ELR (cell line): ENCODE measurements at places on chromosomes 1 and 21.

DNA sequence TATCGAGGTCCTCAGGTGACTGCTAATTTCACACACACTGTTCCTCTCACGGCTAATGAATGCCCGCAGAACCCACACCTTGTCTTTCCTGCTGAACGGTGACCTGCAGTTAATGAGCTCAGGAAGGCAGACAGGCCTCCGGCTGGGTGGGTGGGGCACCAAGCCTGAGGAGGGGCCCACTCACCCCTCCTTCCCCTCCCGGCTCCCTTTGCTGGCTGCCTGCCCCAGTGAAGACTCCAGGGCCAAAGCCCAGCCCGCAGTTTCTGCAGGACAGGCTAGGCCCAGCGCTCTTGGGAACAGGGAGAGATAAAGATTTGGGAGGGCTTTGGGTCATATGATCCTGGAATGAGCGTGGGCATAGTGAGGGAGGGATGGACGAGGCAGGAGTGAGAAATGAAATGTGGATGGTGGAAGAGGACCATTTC is 26.4 kb downstream of the FOXO6 start:
- DNase-seq: no peak

DNA sequence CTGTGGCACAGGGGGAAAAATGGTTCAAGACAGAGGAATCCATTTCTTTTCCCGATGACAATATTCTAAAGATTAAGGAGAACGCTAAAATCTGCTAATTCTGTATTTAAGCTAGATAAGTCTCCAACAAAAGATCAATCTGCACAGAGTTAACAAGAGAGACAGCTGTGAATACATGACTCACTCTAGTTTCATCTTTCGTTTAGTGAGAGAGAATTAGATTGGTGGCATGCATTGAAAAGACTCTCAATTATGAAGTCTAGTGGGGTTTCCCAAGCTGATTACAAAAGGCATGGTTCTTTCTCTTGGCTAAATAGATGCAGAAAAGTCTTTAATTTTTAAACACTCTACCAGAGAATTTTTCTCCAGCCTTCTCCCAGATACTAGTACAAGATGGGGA is 34.4 kb downstream of the CAPN9 start:
- no peak for DNase-seq

- no peak for DNase-seq
Measured at GRCh38 chr1:224404916-224405603, 29.5 kb downstream of the WDR26 start.

DNA sequence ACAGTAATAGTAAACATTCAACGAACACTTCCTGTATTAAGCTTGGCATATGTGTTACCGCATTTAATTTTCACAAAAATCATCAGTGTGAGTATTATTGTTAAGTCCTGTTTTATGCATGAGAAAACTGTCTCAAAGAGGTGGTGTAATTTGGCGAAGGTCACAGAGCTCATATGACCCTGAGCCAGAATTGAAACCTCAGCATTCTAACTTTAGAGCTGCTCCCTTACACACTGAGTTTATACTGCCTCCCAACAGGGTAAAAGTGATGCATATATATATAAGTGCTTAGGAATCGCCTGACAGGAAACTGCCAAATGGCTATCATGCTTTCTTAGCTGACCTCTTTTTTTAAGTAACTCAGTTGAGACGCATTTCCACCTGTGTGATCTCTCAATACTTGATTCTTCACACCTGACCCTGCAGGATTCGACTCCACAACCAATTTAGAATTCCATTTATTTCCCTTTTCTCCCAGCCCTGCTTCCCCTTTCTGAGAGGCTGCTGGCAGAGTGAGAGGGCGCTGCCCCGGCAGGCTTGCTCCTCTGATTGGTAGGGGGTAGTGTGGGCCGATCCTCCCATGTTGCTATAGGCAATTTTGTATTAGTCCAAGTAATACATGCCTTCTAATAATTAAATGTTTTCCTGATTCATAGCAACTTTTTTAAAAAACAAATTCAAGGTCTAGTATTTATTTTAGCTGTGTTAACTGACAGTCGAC is 40.5 kb downstream of the ZBTB40 start:
- DNase-seq: no peak

DNA sequence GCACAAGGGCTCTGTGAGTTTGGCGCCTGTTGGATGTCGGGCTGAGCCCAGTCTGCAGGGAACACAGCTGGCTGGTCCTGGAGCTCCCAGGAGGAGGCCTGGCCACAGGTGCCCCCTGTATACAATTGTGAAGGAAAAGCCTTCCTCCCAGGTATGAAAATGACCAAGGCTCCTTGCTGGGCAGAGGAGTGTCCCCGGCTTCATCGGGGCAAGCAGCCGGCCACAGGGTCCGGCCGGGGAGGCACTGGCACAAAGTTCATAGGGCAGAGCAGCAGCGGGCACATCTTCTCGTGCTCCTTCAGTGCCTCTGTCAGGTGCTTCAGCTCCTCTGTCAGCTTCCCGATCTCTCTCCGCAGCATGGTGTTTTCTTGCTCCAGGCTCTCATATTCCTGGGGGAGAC is 13.0 kb downstream of the BATF3 start:
- DNase-seq: no peak

DNA sequence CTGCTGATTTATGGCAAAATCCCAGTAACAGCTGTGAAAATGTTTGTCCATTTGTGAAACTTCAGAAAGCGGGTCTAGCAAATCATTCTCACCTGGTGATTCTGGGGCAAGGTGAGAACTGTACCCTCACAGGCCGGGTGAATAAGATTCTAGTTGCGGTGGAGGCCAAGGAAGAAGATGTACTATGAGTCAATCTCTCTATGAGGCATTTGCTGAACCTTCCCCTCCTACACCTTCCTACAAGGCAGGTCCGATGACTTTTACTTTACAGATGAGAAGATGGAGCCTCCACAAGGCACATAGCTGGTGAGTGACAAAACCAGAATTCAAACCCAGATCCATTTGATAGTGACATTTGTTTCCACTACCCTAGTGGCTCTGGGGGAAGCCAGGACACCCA is 72.7 kb downstream of the BACH1 start:
- no peak for DNase-seq

DNA sequence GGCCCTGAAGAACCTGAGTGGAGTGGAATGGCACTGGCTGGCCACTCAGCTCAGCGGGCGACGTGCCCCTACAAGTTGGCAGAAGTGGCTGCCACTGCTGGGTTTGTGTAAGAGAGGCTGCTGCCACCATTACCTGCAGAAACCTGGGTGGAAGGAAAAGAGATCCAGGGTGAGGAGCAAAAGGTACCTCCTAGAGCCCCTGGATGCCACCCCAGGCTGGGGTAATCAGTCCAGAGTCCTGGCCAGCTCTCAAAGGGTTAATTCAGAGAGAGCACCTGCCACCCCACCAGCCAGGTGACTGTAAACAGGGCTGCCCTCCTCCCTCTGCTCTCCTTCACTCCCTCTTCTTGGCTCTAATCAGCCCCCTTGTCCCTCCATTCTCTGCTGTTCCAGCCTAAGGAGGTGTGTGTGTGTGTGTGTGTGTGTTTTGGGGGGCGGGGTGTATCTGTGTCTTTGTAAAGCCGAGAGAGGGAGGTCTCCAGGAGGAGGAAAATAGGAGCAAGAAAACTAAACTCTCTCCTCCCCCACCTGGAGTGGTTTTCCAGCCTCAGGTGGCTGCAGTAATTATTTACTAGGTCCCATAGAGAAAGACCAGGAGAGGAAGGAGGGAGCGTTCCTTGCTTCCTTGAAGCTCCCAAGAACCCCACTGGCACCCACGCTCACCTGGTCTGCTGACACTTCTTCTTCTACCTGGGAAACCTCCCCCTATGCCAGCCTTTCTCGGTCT is 12.6 kb downstream of the TRIM46 start:
- DNase-seq: no peak
